ENCODE measurements at places on chromosomes 13 and 19.

- DNase-seq: no peak
Observed at GRCh38 chr19:30107251-30107650, 165.2 kb downstream of the URI1 start.

DNA sequence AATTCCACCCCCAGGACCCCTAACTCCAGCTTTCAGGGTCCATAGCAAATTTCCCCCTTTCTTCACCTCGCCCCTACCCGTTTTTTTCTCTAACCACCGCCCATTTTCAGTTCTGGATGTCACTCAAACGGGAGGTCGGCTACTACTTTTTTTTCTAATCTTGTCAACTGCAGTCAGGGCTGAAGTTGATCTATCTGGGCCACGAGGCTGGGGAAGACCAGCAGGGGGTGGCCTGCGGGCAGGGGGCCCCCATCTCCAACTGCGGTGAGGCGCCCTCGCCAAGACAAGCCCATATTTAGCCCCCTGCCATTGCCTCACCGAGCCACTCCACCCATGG is 748 bp downstream of the LHFPL6 start:
- DNase-seq: no peak

DNA sequence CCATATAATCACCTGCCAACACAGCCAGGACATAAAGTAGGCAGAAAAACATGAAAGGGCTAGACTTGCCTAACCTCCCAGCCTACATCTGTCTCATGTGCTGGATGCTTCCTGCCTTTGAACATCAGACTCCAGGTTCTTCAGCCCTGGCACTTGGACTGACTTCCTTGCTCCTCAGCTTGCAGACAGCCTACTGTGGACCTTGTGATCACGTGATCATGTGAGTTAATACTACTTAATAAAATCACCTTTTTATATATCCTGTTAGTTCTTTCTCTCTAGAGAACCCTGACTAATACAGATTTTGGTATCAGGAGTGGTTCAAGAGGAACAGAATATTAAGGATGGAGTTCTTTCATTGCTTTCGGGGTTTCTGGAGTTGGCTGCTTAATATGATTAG is 2867.6 kb downstream of the PCDH9 start:
- no peak for DNase-seq

DNA sequence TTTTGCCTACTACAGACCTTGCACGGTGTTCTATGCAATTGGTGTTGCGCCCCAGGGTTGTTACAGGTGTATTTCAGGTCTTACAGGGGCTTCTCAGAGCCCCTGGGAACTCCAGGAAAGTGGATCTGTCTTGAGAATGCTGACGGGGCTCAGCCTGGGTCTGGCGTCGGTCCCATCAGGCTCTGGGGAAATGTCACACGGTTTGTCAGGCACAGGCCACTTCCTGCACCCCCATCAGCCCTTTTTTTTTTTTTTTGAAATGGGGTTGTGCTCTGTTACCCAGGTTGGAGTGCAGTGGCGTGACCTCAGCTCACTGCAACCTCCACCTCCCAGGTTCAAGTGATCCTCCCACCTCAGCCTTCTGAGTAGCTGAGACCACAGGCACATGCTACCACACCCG is 13.2 kb downstream of the CLEC4G start:
- DNase-seq: no peak

- no peak for DNase-seq
Observed at GRCh38 chr13:48979892-48980291, 4.2 kb downstream of the FNDC3A start.

GRCh38 chr13:61417086-61417570 is 1.5 kb upstream of the PCDH20 start:
- DNase-seq: no peak

DNA sequence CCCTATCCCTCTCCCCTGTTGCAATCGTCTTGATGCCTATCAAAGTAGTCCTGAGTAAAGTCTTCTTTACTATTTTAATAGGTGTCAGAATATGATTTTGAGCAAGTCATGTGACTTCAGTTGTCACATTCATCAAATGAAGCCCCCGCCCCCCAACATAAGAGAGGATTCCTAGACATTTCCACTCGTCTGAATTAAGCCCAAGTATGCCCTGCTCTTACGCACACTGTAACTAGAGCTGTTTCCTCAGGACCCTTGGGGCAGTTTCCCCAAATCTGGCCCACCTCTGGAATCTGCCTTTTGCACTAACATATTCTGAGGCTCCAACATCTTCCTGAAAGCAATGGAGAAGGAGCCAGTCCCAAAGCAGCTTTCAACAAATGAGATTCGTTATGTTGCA is 25.5 kb downstream of the SACS start:
- DNase-seq: no peak

DNA sequence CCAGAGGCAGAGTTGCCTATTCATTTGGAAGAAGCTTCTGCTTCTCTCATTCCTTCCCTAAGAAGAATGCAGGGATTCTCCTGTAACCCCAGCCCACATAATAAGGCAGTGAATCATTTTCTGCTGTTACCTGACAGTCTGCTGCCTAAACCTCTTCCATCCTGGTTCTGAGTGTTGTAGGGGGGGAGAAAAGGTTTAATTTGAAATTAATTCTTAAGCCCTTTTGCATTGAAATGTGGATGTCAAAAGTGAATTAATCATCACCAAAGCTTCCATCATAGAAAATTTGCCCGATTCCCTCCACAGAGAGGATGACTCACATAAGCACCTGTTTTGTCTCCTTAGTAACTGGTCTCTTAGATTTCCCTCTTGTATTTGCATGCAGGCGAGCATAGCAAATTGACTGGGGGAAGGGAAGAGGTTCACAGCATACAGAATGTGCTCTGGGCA is 146.7 kb upstream of the FNDC3A start:
- DNase-seq: no peak

DNA sequence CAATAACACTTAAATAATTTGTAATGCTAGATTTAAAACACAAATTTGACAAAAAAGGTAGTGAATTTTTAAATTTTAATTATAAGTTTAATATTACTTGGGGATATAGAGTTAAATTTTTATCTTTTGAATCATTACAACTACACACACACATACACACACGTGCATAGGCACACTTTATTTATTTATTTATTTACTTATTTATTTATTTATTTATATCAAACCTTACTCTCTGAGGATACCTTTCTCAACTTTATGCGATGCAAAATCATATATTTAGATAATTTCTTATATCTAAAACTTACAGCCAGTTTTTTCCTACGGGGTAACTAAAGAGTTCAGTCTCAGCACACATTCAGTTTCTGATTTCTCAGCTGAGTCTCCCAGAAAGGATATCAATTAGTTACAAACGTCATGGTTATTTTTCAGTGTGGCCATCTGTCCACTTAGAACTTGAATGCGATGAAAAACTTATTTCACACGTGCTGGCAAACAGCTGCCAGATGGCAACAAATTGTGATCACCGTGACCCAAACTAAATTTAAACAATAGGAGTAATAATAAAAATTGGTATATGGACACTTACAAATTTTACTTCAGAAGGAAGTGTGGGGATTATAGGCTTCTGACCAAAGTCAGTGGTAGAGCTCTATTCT is 683.1 kb upstream of the PRR20A start:
- no peak for DNase-seq

GRCh38 chr13:24161010-24161775 is 673 bp downstream of the SPATA13 start:
- DNase-seq: peak; percentile 27

- peak; percentile 42 for DNase-seq
Observed at GRCh38 chr19:15264061-15264932, 32.0 kb upstream of the EPHX3 start.

DNA sequence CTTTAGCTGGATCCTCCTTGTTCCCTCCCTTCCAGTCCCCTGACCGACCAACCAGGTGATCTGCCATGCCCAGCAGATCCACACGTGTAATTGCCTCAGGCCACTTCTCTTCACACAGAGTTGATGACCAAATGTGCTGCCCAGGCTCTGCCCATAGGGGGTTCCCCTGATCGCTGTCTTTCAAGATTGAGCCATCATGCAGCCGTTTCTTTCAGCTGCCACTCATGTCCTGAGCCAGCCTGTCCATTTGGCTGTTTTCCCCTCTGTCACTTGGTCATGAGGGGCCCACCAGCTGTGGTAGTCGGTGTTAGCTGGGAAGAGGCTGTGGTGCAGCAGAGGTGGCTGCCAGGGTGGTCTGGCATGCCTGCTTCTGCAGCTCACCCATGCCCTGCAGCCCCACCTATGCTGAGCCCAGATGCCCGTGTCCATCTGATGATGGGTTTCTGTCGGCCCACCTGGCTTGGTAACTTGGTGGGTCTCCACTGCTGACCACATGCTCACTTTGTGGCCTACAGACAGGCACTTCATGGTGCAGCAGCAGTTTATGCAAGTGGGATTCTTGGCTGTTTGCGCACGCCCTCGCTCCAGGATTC is 35.6 kb upstream of the GPR183 start:
- no peak for DNase-seq

DNA sequence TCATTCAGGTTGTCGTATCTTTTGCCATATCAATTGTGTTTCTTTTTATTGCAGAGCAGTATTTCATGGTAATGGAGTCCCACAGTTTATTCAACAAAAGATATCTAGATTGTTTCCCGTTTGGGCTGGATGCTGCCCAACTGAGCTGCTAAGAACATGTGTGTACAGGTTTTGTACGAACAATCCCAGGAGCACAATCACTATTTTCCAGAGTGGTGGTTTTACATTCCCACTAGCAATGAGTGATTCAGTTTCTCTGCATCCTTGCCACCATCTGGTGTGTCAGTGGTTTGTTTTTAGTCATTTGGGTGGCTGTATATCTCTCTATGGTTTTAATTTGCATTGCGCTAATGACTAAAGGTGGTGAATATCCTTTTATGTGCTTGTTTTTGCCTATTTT is 52.7 kb upstream of the ZDHHC20 start:
- no peak for DNase-seq

DNA sequence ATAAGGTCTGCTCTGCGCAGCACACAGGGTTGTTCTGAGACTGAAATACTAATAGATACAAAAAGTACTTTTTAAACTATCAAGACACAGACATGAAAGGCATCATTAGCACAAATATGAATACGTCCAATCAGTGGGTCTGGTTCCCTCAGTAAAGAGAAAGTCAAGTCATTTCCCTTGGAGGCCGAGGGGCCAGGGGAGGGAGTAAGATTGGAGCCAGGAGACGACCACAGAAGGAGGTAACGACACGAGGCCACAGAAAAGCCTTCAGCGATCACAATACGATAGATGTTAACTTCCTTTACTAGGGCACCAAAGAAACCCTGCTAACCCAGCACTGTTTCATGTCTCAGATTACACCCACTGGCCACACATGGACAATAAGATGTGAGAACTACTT is 5.3 kb downstream of the CARS2 start:
- DNase-seq: no peak

DNA sequence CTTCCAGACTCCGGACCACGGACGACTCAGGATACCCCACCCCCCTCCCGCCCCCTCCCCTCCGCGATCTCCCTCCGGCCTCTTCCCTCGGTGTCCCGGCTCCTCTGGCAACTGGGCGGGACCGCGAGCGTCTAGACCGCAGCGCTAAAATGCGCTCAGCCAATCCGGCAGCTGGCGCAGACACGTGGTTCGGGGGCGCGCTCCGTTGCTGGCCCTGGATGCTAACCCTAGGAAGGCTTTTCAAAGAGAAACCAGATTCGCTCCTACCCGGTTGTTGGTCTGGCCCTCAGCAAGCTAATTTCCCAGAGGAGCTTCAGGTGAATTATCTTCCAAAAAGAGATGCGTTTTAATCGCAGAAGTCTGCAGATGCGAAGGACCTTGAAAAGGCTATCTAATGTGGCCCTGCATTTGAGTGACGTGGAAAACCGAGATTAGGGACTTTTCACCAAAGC is at the start of gene DZIP1:
Gene DZIP1 (minus strand): TSS at position 106 of the 452 bp plus-strand sequence. CDS start 2,677 bp downstream, outside the sequence.
- no peak for DNase-seq

GRCh38 chr13:20035130-20035529 is 76.6 kb downstream of the ZMYM2 start:
- no peak for DNase-seq

GRCh38 chr19:277131-277530 is 14.1 kb downstream of the PLPP2 start:
- no peak for DNase-seq

DNA sequence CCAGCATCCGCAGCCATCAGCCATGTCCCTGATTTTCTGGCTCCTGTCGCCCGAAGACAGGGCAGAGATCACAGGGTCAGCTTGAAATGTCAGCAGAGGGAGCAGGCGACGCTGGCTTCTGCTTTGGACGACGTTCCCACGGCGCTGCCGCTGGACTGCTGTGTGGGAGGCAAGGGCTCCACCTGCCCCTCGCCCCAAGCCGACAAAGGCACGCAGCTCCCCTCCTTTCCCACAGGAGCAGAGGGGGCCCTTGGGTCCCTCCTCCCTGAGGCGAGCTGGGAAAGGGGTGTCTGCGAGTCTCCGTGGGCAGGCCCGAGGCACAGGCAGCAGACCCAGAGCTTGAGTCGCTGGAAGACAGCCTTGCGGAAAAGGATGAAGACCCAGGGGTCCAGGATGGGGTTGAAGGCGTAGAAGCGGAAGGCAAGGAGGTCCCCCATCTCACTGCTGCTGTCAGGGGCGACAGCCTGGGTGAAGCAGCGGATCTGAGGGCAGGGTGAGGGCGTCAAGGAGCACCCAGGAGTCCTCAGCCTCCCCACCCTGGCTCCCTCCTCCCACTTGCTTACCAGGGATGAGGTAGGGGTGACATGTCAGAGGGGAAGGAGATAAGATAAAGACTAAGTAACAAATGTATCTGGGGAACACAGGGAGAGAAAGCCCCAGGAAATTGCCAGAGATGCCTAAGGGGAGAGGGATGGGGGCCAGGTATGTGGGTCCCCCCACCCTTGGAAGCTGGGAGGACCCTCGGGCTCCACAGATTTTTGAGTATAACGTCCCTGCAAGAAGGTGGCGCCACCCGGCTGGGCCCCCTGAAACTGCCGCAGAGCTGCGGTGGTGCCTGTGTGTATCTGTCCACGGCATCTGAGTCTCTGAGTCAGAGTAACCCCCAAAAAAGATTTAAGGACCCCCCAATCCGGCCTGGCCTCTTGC is 3.4 kb downstream of the PTGIR start:
- DNase-seq: no peak

DNA sequence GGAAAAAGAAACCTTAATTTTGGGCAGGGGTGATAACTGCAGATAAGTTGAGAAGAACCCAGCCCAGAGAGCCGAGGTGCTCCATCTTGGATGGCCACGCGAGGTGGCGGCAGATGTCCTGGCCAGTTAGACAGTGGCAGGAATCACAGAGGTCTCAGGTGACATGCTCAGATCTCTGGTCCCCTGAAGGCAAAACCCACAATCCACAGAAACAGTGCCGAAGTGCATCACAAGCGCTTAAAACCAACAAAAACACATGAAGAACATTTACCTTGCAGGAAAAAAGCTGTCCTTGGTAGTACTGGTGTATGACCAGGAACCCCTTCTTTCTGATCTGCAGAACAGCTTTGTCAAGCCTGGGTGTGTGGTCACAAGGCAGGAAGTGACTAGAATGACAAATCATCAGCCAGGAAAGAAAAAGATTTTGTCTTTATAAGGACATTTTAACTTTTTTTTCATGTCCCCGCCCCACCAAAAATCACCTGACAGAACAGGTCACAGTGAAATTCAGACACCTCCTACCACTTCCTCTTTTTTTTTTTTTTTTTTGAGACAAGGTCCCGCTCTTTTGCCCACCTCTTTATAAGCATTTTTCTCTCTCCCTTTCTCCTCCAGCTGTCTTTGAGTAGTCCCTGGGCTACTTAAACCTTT is at the start of gene LCP1:
Gene LCP1 (minus strand): TSS at position 338 of the 651 bp plus-strand sequence. CDS start 22,515 bp downstream, outside the sequence.
- peak; percentile 83 for DNase-seq

- no peak for DNase-seq
Observed at GRCh38 chr19:49602806-49603205, 11.8 kb downstream of the PRR12 start.

GRCh38 chr19:39409208-39410016 is 2.8 kb downstream of the ZFP36 start:
- DNase-seq: peak; percentile 72

Data from activated T-helper 1 cell treated with anti-CD3 and anti-CD28 coated beads, Interleukin-12 subunit alpha, Interleukin-12 subunit beta, Interleukin-2, Interleukin-4 antibody, amounts not matched to agents 30 ng/mL and 10 ng/mL and 1 ng/mL, durations not matched to agents 14 hours and 24 hours and 36 hours (primary cell).